ENCODE measurements at places on chromosomes 16 and 17.

DNA sequence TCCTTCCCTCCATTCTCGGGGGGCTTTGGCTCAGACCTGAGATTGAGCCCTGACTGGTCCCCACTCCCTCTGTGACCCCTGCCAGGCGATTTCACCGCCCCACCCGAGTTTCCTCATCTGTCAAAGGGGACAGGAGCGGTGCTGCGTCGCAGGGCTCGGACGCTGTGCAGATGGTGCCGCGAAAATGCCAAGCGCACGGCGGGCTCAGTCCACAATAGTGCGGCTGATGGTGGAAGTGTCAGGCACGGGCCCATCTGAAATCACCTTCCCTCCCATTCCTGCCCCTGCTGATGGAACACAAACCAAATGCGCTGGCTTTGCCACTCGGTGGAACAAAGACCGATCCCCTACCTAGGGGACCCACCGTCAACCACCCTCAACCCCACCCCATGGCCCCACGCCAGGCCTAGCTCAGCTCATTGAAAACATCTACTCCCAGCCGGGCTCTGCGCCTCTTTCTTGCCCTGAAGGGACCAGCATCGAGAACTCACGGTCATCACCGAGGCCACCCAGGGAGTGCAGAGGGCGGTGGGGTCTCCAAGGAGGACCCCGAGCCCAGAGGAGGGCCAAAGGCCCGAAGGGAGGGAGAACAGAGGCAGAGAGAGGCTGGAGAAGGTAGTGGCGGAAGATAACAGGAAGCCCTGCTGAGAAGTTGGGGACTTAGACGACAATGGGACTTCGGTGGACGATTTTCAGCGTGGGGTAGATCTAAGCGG, 1.4 kb downstream of the CARHSP1 start:
- peak; percentile 38 for DNase-seq

DNA sequence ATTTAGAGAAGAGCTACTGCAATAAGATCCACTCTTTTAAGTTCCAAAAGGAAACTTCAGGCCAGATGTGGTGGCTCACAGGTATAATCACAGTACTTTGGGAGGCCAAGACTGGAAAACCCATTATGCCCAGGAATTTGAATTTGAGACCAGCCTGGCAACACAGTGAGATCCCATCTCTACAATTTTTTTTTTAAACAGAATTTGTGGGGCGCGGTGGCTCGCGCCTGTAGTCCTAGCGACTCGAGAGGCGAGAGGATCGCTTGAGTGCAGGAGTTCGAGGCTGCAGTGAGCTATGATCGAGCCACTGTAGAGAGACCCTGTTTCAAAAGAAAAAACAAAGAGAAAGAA, 793 bp downstream of the COG7 start:
- no peak for DNase-seq

DNA sequence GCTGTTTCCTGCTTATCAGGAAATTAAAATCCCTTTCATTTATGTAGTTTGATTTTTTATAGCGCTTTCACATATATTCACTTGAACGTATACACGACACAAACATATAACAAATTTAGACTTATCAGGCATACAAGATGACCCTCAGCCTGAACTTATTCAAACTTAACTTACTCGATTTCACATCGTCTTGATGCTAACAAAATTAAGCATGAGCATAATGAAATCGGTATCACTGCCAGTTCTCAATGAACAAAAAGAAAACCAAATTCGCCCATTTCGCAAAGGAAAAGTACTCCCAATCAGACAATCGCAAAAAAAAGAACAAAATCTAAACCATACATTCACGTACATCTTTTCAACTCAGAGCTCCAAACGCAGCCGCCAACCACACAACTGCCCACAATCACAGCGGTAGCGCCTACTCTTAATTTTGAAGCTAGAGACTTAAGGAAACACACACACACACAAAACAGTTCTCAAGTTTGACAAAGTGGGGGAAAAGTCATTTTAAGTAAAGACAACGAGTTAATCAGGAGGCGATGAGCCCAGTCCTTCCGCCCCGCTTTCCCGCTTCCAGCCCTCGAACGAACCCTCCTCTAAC, 1.1 kb downstream of the GJC1 start:
- no peak for DNase-seq

- DNase-seq = no peak
Observed at GRCh38 chr16:12201216-12201615, 224.7 kb downstream of the SNX29 start.

- no peak for DNase-seq
Observed at GRCh38 chr17:38532451-38532850, 73.3 kb downstream of the SRCIN1 start.

DNA sequence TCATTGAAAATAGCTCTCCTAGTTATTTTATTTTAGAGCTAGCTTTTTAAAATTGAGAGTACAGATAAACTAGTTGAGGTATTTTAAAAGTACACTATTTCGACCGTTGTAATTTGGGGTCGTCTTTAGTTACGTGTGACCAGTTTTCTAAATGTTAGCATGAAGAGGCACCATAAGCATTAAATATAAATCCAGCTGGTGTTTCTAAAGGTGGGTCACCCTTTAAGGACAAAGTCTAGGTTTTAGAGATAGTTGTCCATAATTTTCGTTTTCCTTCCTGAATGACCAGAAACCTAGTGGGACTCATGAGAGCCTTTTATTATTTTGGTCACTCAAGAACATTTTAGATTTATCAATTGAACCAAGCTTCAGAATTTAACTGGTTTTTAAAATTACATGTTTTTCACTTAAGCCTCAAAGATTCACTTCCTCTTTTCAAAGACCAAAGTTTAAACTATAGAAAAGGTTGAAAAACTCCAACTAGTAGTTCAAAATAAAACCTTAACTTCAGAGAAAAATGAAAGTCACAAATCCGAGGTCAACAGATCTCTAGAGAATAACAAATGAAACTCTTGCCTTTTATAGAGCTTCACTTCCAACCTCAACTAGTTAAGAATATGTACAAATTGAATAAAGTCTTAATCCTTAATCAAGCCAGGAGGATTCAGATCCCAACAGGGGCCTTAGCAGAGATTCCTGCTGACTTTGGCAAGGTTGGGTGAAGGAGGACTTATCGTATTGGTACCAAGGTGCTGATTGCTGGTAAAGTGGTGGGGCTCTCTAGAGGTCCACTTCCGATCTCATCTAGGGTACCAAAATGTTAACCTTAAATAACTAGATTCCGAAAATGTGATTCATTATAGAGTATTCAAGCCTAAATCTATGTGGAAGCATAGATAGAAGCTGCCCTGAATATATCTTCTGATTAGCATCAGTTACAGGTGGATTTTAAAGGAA, 32.5 kb downstream of the PHKB start:
- DNase-seq = no peak

DNA sequence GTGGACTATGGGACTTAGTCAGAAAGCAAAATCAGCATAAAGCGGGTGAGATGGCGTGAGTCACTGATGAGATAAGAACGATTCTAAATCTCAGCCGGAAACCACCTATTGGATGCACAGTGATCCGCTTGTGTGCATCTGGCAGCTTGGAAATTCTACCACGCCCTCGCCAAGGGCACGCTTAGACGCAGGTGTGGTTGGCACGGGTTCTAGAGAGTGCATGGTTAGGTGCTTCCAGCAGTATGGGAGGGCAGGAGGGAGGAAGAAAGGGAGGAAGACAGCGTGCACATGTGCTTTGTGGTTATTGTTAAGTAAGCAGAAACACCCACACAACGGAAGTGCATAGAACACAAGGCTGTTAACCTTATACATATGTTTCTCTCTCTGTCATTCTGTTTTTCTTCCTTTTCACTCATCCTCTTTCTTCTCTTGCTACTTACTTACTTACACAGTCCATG, 374.0 kb upstream of the ASIC2 start:
- no peak for DNase-seq

- DNase-seq = peak; percentile 77
Observed at GRCh38 chr17:9371019-9371418, 204.6 kb downstream of the STX8 start.

- DNase-seq = peak; percentile 99
Observed at GRCh38 chr17:77957857-77958715, at the start of gene TNRC6C. Gene TNRC6C (plus strand): TSS chr17:77958703. CDS start chr17:78004207, 45,504 bp downstream.

- peak; percentile 58 for DNase-seq
Observed at GRCh38 chr17:74957935-74958740, 14.4 kb downstream of the HID1 start.

DNA sequence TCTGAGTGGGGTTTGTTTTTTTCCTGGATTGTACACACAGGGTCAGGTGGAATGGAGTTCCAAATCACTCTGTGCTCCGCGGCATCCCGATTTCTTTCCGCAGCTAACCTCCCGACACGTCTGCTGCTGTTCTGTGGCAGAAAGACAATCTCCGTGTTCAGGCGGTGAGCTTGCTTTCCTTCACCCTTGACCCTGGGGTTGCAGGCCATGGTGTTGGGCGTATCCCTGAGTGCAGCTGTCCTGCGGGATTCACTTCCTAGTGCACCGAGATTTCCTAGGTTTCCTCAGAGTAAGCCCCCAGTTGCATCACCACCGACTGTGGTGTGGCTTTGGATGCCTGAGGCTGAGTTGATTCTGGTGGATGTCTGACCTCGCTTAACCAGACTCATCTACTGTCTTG, 7.8 kb upstream of the ARL6IP1 start:
- DNase-seq = no peak

GRCh38 chr17:82017612-82018151, 5.0 kb downstream of the CENPX start:
- DNase-seq = no peak

GRCh38 chr16:48279199-48279598, 31.9 kb upstream of the ABCC11 start:
- no peak for DNase-seq

- no peak for DNase-seq
Observed at GRCh38 chr16:2282262-2282661, 14.3 kb upstream of the RNPS1 start.

GRCh38 chr17:19664136-19664820, 15.7 kb downstream of the ALDH3A2 start:
- DNase-seq = no peak

DNA sequence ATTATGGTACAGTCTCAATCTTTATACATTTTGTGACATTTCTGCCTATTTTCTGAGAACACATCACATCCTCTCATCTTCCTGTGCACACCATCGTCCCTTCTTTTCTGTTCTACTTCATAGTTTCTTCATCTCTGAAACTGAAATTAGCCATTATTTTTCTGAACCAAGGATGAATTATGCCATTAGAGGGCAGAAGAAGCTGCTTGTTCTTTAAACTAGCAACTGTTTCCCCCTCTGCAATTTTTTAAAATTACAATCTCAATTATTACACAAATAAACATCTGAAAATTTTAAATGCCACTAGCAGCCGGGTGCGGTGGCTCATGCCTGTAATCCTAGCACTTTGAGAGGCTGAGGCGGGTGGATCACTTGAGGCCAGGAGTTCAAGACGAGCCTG, 41.3 kb downstream of the RBBP6 start:
- DNase-seq = peak; percentile 38

DNA sequence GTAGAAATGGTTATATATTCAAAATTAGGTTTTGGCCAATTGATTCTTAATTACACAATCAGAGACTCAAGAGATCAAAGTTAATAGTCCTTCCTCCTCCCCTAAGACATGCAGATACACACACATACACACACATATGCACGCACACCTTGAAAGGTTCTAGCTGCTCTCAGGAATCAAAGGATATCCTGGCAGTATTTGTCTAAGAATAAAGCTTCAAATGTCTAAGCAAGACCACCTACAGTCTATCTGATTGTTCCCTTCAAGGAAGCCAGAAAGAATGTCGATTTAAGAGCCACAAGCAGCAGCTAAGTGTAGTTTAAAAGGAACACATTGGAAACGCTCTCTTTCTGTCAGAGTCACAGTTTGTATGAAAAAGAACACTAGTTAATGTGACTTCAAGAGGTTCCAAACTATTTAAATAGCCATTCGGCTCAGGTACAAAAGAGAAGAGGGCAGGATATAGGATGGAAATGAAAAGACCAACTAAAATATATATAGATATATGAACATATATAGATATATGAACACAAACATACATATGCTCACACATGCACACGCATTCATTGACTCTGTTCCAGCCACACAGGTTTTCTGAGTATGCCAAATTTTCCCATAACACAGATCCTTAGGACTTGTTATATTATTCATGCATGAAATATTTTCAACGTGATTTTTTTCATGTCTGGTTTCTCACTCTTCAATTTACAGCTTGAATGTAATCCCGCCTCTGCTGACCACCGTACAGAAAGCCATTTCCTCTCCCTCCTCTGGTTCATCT, 79.0 kb downstream of the CDH8 start:
- no peak for DNase-seq

GRCh38 chr16:12575288-12575687, 228.4 kb downstream of the CPPED1 start:
- DNase-seq = no peak

DNA sequence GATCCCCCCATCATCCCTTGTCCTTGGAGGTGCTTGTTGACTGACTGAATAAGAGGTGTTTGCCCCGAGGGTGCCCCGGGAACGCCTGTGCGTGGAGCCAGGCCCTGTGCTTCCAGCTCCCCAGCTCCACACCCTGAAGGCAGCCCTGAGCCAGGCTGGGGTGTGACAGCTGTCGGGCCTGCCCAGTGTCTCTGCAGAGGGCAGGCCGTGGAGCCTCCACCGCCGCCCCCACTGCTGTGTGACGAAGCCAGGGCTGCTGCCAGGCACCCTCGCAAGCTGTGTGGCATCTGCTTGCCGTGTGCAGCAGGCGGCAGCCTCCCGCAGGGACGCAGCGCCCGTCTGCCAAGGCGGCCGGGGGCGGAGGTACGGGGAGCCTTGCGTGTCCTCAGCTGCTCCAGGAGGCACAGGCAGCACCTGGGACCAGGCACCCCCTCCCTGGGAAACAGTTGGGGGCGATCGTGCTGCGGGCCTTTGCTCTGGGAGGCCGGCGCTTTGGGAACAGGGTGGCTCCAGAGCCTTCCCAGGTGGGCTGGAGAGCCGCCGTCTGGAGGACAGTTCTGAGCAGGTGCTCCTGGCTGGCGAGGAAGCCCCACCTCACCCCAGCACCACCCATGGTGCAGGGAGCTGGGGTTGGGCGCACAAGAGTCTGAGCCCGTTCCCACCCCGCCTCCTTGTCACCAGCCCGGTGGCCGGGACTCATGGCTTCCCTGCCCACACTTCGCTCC, 26.6 kb downstream of the GSE1 start:
- DNase-seq = no peak
